ENCODE measurements at places on chromosomes 16 and 17. TPM values are rescaled to one million over a fixed set of nuclear protein-coding genes. Genes with fewer than 3 reads are reported as not detected.

GRCh38 chr16:24130494-24131085, 125.5 kb upstream of the CACNG3 start:
- DNase-seq, result no peak

HP gene
- polyA plus RNA-seq, result not detected

- DNase-seq, result no peak
These were observed 231.4 kb upstream of the WSCD1 start for GRCh38 chr17:5838661-5839300.

DNA sequence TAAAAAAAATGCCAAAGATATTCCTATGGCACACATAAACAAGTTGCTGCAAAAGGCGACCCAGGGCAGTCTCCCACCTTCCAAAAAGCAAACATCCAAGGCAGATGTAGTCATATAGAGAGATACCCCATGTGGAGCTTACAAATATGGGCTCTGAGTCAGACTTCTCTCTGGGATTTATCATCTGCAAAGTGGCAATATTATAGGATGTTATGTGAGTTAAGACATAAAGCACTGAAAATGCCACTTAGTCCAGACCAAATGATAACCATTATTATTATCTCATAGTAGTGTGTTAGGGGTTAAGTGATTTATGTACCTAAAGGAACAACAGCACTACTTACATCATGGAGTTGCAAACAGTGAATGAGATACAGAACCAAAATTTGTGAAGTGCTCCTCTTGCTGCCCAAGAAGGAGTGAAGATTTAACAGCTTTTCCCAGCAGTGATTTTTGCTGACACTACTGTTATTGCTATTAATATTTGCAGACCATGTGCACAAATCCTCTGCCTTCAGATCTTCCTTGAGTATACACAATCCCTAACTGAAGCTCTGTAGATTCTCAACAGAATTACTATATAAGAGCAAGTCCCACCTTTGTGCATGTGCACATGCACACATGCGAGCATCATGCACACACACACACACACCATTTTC, 560.0 kb upstream of the SALL1 start:
- DNase-seq, result no peak

DNA sequence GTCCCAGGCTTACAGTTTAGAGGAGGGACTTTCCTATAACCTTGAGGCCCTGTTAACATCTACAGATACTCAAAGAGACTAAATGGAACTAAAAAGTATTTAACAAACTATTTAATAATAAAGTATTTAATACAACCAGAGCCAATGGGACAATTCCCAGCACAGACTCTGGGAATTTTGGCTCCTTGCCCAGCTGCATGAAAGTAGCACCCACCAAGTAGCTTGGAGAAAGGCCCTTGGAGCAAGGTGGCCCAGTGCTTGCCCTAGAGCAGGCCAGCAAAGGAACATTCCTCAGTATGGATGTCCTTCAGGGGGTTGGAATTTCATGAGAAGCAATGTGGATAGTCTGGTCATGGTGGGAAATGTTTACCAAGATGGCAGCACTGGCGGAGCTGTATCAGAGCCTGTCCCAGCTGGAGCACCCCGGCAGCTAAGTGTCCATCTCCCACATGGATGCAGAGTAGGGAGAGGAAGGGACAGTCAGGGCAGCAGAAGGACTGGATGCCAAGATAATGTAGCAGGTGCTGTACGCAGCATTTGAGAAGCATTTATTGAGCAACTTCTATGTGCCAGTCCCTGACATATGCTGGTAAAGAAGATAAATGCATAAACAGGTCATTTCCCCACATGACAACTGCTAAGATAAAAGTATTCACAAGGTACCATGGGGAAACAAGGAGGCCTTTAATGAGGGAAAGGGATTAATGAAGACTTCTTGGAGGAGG, 5.2 kb upstream of the SMARCD2 start:
- DNase-seq, result no peak

GRCh38 chr16:11743308-11744074, 834 bp upstream of the TXNDC11 start:
- peak; percentile 38 for DNase-seq

- no peak for DNase-seq
These were observed 606 bp downstream of the THAP11 start for GRCh38 chr16:67842509-67843342.

GRCh38 chr17:78919861-78920450, 5.2 kb downstream of the TIMP2 start:
- no peak for DNase-seq

All from A549 (cell line).